Stimulated activated CD4-positive, alpha-beta T cell treated with anti-CD3 and anti-CD28 coated beads, Interleukin-12 subunit alpha, Interleukin-12 subunit beta, amount 100 ng/mL, for 48 hours (primary cell): ENCODE measurements at places on chromosomes 11 and 22.

DNA sequence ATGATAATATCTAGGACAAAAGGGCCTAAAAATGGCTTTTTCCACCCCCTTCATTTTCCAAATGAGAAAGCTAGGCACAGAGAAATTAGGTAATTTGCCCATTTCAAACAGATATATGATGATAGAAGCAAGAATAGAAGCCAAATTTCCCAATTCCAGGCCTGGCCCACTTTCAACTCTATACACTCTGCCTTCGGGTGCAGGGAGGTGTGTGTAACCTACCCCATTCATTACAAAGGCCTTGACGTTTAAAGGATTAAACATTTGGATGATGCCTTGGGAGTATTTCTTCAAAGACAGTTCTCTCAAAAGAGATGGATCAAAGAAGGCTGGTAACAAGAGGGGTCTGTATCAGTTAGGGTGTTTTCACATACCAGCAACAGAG is 134.1 kb downstream of the CCDC34 start:
- no peak for DNase-seq

GRCh38 chr11:86671531-86672006 is 847 bp downstream of the ME3 start:
- DNase-seq, result no peak

DNA sequence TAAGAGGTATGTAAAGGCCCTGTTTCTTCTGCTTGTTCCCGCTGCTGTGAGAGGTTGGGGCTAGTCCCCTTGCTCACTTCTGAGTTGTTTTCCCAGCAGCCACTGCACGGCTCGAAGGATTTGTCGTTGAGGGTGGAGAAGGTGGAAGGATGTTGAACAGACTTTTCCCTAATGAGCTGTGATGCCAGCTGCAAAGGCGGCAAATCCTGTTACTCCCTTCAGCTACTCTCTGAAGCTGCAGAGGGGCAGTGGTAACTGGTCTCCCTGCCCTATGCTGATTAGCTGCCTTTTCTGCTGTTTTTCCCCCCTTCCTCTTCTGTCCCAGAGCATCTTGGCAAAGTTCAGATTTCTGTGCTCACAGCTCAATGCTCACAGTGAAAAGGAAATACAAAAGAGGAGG is 90.4 kb upstream of the SLC25A18 start:
- no peak for DNase-seq

DNA sequence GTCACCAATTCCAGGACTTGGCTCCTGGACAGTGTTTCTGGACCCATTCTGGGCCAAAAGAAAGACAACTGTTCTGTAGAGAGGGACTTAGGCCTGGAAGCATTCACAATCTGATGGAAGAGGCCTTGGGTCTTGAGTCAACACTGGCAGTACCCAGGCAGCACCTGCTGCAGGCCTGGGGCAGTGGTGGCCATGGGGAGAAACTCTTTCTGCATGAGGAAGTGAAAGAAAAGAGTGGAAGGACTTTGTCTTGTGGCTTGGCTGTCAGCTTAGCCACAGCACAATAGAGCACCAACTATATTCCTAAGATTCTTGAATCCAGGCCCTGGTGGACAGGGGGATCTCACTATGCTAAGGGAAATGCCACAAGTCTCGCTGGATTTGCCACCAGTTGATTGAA is 70.6 kb downstream of the CTSC start:
- no peak for DNase-seq
